ENCODE measurements at places on chromosomes 16 and 17.

DNA sequence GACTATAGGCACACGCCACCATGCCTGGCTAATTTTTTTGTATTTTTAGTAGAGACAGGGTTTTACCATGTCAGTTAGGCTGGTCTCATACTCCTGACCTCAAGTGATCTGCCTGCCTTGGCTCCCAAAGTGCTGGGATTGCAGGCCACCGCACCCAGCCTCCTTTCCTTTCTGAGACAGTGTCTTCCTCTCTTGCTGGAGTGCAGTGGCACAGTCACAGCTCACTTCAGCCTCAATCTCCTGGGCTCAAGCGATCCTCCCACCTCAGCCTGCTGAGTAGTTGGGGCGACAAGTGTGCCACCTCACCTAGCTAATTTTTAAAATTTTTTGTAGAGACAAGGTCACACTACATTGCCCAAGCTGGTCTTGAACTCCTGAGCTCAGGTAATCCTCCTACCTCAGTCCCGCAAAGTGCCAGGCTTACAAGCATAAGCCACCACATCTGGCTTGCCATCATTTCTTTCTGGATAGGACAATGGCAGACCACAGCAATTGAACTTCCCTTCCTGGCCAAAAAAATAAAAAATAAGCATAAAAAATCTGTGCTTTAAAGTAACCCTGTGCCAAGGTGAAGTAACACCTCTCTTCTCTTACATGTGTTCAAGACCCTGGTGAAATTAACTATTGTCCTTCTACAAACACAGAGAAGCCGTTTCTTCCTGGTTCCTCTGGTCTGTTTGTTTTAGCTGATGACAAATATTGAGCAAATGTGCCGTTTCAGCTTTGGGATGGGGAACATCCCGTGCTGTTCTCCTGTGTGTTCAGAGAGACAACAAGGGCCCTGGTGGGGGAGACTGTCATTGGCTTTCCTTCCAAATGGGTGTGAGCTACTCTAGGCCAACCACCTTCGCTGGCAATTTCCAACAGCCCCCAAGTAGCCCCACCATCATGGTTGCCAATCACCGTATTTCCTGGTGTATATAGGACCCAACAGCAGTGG is 60.2 kb downstream of the EMP2 start:
- DNase-seq: no peak

DNA sequence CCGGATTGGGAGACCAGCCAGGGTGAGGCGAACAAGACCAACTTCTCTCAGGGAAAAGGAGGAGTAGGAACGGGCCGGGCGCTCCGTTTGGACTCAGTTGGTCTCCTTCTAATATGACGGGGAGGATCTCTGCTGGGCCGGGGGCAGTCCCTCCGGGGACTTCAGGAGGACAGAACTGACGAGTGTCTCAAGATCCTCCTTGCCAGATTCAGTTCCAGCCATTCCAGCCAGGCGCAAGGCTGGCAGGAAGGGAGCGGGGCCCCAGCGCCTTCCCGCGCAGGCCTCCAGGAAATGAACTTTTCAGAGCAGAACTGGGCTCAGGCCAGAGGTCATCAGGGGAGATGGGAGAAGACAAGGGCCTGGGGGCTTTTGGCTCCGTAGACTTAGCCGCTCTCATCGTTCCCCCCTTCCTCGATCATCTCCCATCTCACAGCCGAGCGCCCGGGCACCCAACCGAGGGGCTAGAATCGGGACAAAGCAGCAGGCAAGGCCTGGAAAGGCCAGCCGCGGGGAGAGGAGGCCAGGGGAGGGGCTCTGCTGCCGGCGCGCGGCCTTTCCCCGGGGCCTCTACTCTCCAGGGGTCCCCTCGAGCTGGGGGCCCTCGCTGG is 1.6 kb downstream of the ZNF423 start:
- DNase-seq: no peak

DNA sequence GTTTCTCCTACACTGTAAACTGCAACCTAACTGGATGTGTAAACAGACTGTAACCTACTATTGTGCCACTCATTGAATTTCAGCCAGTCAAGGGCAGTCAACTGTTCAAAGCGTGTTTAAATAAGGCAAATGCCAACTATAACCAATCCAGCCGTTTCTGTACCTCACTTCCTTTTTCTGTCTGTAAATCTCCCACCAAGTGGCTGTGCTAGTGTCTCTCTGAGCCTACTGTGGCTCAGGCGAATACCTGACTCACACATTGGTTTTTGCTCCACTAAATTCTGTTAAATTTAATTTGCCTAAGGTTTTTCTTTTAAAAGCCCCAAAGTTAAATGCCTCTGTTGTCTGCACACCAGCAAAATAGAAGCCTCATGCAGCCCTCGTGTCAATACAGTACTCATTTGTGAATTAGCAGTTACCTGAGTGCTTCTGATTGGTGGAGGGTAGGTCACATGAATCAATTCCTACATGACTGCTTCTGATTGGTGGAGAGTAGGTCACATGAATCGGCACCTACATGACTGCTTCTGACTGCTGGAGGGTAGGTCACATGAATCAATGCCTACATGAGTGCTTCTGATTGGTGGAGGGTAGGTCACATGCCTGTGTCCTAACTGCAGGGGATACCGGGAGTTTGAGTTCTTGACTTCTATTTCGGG is 31.1 kb upstream of the CCR7 start:
- no peak for DNase-seq

GRCh38 chr16:58409316-58409973 is 17.2 kb downstream of the GINS3 start:
- no peak for DNase-seq

- no peak for DNase-seq
Observed at GRCh38 chr17:81566461-81567126, 14.4 kb upstream of the FAAP100 start.

DNA sequence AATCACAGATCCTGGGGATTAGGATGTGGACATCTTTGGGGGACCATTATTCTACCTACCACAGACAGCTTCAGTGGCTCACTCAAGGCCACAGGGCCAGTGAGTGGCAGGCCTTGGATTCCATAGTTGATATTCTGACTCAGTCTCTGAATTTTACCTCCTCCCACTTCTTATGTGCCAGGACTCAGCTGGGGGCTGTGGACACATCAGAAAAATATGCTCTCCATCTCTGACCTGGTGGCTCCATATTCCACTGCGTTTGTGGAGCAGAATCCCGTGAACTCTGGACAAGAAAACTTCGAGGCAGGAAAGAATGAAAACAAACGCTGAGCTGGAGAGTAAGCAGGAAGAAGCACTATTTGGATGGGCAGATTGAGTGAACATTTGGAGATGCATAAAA is 301.8 kb upstream of the MAF start:
- no peak for DNase-seq

GRCh38 chr16:55832773-55833691 is at the start of gene CES1:
CES1 (minus strand) TSS chr16:55833096; CDS start chr16:55833055, 41 bp downstream.
- no peak for DNase-seq

GRCh38 chr16:48158296-48158695 is 2.5 kb upstream of the ABCC12 start:
- no peak for DNase-seq

DNA sequence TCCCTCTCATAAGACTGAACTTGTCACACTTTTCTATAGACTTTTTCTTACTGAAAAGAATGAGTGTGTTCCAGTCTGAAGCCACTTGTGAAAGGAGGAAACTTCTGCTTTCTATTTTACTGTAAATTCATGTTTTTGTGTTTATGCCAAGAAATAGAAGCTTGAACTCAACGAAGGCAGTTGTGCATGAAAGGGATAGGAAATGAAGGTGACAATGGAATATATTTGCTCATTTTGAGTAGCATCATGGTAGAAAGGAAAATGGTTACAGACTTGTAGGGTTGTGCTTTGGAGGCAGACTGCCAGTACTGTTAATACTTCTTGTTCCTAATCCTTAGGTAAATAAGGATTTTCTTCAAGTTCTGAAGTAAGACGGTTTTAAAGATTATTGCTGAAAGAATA is 8.1 kb downstream of the CLTC start:
- DNase-seq: no peak

DNA sequence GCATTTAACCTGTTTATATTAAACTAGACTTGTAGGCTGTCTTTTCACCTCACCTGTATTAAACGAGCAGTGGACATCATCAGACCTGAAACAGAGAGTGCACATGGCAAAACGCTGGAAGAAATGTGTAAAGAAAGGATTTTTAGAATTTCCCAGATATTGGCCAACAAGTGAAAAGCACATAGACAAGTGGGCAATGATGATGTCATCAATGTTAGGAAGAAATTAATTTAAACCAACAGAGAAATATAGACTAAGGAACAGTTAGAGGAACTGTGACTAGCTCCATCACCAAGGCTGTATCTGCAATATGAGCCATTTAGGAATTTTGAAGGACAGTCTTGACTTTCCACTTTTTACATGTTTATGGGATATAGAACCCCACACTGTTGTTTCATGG is 67.1 kb upstream of the SLC12A3 start:
- no peak for DNase-seq

DNA sequence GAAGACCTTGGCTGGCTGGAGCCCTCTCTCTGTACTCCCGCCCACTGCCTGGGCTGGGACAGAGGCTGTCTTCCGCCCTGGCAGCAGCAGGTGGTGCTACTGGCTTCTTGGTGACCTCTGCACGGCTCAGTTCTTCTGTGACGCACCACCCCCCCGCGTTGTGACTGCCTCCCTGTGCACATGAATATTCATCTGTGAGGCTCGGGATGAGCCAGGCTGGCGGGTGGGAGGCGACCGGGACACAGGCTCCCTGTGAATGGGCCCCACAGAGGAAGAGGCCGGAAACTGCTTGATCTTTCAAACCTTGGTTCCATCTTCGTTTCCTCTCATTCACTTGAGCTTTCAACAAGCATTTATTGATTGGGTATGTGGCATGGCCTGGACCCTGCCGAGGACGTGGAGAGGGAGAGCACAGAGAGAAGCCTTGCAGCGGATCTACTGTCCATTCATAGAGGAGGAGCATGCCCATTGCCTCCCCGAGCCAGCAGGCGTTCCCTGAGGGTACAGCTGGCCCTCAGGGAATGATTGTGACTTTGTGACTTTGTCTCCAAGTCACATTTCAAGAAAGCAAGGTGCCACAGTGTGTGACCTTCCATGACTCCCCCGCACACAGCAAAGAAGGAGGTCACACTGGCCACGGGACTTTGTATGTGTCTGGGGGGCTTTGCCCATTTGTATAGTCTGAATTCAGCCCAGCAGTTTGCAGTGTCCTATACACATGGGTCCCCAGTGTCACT is 45.0 kb downstream of the B9D1 start:
- no peak for DNase-seq

DNA sequence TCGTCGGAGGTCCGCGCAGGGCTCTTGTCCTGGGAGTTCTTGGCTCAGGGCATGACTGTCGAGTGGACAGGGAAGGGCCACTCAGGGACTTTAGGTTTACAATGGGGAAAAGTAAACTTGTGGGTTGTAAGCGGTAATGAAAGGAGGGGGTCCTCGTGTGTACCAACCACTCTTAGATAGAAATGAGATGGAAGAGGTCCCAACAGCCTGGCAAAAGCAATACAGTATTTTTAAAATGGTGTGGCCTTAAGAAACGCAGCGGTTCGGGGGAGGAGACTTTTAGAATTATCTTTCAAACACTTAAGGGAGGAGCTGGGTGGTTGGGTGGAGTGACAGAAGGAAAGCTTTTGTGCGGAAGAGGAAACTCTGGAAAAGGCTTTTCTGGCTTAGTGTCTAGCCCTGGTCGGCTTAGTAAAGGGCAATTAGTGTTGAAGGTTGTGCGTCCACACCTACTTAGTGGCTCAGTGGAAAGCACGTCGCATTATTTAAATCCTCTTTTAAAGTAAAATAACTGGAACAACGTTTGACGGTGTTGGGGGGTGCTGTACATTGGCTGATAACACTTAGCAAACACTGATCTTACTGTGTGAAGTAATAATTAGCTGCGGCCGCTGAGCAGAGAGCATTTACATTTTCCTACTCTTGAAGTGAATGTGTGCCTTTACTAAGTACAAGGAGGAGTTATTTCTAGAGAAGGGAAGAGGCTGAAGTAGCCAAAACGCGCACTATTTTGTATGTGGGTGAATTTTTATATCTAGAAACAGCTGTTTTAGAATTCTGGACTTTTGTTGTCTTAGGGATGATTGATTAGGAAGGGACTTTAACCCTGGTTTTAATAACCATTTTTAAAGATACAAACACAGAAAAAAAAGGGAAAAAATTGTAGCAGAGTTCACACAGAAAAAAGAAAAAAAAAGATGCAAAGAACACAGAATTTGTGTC is 1.0 kb downstream of the WSB1 start:
- peak; percentile 58 for DNase-seq

DNA sequence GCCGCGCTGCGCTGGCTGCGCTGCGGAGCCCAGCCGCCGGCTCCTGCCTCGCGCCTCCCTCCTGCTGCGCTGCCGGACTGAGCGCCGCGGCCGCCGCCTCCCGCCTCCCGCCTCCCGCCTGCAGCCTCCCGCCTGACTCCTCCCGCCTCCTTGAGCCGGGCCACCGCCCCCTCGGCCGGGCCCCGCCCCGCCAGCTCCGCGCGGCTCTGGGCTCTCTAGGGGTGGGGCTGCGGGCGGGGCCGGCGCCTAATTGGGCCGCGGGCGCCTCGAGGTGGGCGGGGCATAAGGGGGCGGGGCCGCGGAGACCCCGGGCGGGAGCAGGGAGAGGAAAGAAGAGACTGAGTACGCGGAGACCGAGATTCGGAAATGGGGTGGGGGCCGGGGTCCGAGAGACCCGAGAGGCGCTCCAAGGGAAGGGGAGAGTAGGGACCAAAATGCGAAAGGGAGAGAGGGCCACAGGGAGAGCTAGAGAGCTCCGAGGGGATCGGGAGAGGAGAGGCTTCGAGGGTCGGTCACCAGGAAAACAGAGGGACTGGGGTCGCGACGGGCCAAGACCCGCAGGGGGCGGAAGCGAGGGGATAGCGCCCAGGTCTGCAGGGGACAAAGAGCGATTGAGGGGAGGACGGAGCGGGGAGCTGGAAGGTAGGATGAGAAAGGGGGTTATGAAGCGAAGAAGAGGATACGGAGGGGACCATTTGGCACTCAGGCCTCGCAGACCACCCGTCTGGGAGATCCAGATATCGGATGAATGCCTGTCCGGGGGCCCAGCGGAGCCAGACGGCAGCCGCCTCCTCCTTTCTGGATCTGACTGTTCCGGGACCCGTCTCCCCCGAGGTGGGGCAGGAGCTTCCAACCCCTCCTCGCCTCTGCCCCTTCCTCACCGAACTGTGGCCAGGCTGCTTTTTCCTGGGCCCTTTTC is at the start of gene C1QL1:
Gene C1QL1, minus strand, starts transcription at position 79 of the 919 bp plus-strand sequence. CDS start 255 bp downstream, outside the sequence.
- DNase-seq: peak; percentile 81

DNA sequence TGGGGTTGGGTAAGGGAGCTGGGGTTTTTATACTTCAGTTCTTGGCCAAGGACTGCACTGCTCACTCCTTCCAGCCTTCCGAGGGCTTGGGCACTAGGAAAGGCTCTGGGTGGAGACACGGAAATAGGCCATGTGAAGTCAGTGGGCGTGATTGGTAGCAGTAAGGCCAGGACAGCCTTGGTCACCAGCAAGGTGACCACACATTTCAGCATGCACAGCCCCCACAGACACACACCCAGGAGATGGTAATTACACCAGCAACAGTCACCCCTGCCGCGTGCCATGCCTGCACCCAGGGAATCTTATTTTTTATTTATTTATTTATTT is 252.5 kb downstream of the SEC14L1 start:
- no peak for DNase-seq

GRCh38 chr16:23957287-23957686 is 121.5 kb downstream of the PRKCB start:
- no peak for DNase-seq

DNA sequence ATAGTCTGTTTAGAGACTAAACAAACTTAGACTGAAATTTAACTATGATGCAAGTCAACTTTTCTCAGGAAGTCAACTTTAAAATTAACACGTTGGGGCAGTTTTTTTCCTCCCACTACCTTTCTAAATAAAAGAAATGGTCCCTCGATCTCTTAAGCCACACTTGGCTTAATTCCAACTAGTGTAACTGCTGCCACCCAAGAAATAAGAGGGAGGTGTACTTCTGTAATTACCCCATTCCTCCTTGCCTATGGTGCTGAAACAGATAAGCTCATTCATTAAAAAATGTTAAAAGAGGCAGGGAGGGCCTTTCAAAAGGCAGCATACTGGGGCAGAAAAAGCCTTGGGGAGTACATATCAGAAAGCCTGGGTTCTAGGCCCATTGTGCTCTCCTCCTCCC is 59.8 kb downstream of the NCOR1 start:
- DNase-seq: no peak

All from CD8-positive, alpha-beta memory T cell (primary cell).